ENCODE measurements at places on chromosomes 6 and 20.
A peak's percentile ranks its signal among the peaks of the same experiment; 100 is the strongest.

DNA sequence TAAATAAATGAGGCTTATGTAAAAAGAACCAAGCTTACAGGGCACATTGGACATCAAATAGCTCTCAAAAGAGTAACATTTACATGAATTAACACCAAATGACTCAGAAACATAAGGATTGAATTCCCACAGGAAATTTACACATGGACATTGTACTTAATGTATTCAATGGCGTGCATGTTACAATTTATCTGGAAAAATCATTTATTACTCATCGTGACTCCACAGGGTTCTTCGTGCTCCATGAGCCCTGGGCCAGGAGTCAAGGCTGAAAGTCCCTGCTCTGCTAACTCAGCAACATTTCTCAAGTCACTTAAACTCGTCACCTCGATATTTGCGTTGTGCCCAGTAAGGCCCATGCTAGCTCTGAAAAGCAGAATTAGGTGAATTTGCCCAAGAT lies 158.5 kb downstream of the PHACTR1 start:
- DNase-seq, result no peak

- no peak for DNase-seq
Observed at GRCh38 chr20:20856306-20856705, 143.9 kb upstream of the RALGAPA2 start.

DNA sequence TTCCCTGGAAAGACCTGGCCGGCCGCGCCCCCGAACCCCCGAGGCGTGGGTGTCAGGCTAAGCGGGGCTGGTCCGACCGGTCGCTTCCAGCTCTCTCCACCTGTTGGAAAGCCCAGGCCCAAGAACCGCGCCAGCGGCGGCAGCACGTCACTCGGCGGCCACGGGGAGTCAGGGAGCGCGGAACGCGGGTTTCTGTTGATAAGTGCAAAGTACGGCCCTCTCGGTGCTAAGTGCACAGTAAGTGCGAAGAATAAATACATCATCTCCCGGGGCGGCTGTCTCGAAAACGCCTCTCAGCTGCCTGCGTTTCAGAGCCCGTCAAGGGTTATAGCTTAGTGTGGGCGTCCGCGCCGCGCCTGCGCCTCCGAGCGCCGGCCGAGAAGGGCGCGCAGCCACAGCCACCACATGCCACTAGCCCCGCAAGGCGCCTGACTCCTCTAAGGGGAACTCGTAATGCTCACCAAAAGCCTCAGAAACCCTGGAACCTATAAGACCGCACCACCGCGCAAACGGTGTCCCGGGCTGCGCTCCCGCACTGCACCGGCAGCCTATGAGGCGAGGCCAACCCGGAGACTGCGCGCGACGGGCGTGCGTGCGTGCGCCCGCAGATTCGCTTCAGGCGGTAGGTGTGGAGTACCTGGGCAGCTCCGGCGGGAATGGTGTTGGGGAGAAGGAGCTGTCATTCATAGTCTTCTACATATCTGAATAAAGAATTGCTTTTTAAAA lies 9.2 kb upstream of the TBX18 start:
- DNase-seq, result no peak

DNA sequence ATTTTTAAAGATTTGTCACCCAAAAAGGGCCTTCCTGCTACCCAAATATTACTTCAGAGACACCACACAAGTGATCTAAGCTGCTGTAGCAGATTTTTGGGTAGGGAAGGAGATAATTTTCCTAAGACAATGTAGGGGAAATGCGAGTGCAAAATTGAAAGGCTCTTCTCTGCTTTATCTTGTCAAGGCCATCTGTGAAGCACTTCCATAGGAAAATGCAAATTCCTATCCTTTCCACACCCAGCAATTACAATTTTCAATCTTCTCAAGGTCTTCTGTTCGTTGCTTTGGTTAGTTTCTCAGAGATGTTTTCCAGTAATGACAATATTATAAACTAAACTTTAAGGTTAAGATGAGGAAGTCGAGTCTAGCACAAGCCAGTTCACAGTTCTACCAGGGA lies 53.4 kb downstream of the HDGFL1 start:
- DNase-seq, result no peak

DNA sequence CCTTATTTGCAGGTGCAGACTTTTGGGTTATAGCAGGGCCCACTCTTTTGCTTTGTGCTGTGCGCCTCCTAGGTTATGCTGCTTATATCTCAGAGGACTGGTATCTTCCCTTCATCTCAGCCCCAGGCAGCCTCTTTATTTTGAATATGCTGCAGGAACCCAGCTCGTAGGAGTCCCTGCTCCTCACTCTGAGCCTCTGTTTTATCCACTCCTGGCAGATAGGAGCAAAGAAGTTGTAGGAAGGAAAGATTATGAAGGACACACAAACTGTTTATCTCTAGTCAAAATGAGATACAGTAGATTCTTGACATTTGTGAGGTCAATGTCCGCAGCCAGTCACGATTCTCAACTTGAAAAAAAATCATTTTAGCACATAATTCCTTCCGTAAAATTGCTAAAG lies 15.6 kb downstream of the L3MBTL3 start:
- DNase-seq, result no peak

GRCh38 chr6:18429655-18430297 lies 42.6 kb downstream of the RNF144B start:
- DNase-seq, result no peak

DNA sequence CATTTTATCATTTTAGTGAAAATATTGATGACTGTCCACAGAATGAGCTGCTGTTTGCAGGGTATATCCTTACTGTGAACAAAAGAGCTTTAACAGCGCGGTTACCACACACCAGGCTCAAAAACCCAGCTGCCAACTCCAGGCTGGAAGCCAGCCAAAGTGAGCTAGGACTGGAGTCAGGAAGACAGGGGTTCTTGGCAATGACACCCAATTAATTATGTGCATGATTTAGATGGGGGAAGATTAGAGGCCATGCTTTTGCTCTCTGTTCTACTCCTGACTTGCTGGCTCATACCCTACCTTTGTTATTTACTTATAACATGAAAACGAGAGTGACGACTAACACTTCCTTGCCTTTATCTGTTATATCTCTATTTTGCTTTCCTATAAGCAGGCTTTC lies 128.9 kb upstream of the SHLD1 start:
- DNase-seq, result no peak

DNA sequence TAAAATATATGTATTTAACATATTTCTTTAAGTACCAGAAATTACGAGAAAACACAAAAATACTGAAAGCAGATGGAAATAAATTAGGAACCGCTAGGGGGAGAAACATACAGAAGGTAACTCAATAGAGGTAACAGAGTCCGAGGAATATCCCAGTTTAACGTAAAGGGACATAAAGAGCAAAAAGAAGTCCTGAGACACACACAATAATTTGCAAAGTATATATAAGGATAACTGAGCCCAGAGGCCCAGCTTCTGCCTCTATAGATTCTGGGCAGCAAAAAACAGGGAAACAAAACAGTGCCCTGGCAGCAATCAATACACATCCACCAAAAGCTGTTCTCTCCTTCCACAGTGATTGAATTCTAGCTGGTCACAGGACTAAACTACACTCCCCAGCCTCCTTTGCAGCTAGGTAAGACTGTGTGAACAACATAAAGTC lies 15.1 kb downstream of the TBC1D32 start:
- DNase-seq, result no peak

GRCh38 chr20:1900321-1900801 lies 5.2 kb downstream of the SIRPA start:
- peak; percentile 95 for DNase-seq

GRCh38 chr6:151493804-151494234 lies at the start of gene CCDC170:
TSS of gene CCDC170 (plus strand) at chr6:151494017. CDS start at chr6:151494129, 112 bp downstream.
- DNase-seq, result peak; percentile 43

GRCh38 chr6:25050356-25050755 lies 114.6 kb upstream of the RIPOR2 start:
- DNase-seq, result no peak

DNA sequence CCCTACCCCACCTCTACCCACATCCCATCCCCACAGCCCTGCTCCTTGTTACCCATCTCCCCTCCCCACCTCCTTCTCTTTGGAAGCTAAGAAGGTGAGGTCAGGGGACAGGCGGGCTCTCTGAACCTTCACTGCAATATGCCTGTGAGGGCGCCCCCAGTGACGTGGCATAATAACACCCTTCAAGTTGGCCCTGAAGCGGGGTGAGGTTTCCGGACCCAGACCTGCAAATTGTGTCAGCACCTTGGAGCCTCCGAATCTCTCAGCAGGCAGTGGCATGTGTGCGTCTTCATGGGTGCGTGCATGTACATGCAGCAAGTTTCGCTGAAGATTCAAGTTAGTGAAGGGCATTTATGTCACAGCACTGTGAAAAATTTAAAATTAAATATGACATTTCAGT lies 114.6 kb downstream of the SOBP start:
- no peak for DNase-seq

GRCh38 chr6:16069671-16070070 lies 59.2 kb upstream of the MYLIP start:
- DNase-seq, result no peak

GRCh38 chr6:55941702-55942101 lies 66.3 kb upstream of the BMP5 start:
- no peak for DNase-seq

DNA sequence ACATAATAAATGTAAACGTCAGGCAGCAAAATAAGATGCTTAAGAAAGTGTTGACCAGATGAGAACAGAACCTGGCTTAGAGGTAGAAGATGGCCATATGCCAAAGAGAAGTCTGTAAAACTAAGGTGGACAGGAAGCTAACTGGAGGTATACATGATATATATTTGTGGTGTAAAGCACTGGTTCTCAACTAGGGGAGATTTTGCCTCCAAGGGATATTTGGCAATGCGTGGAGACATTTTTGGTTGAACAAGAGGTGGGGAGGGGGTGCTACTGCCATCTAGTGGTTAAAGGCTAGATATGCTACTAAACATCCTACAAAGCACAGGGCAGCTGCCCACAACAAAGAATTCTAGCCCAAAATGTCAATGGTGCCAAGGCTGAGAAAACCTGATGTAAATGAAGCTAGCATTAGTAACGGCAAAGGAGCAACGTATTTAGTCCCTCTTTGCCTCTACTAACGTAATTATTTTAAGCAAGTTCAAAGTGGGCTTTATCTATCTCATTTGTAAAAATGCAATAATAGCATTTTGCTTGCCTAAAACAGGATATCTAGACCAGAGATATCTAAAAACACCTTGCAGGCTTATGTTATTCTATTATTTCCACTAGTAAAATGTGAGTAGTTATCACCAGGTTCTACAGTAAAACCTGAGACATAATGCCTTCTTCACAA lies 182.6 kb downstream of the RNGTT start:
- DNase-seq, result no peak

DNA sequence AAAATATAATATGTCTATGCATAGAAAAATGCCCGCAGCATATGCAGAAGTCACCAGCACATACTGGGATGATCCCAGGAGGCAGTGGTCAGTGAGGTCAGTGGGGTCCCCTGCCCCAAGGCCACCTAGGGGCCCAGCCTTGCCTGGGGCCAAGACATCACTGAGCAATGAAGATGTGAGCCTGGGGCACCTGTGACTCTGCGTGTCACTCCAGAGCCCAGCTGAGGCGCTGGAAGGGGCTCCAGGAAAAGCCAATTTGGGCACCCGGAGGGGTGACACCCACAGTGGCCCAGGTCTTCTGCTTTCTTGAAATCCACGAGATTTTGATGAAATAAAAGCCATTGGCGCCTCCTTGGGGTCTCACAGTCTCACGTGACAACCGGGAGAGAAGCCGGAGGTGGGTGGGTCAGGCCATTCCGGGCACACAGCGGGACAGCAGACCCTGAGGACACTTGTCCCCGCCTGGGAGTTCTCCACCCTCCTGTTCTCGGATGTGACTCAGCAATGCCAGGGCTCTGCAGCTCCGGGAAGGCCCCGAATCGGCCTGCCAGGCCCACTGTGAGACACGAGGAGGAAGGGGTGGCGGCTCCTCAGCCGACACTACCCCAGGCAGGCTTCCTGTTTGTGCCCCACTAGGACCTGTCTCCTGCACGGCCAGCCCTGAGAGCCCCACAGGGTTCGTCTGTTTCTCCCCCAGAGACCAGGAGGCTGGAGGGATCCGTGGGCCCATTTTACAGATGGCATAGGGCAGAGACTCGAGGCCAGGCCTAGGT lies 24.4 kb upstream of the SLCO4A1 start:
- peak; percentile 84 for DNase-seq

DNA sequence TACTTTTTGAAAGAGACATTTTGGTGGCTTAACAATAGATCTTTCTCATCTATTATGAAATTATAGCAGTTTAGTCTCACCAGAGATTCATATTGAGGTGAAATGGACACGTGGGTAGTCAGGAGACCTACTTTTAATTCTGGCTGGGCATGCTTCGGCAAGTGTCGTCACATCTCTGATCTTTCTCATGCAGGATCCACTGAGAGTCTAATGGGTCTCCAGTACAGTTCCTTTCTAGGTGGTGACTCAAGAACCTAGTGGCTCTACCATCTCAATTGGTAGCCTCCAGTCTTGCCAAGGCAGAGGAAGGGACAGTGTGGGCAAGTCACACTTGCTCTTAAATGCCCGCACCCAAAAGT lies 94.9 kb downstream of the KCNB1 start:
- DNase-seq, result no peak

- no peak for DNase-seq
Observed at GRCh38 chr6:167726043-167726621, 100.6 kb upstream of the AFDN start.

DNA sequence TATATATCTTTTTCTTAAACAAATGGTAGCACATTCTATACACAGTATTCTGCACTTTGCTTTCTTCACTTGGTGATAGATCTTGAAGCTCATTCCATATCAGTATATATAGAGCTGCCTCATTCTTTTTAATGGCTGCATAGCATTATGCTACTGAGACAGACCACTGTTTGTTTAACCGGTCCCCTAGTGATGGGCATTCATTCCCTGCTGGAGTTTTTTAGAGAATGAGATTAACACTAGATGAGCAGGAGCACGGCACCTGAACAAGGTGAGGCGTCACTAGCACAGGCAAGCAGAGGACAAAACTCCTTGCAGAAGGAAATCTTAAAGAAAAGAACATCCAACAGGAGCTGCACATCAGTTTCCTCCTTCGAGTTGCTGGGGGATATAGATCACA lies 69.6 kb downstream of the GNAS-AS1 start:
- no peak for DNase-seq
